ENCODE measurements at places on chromosomes 3 and 15.
A peak's percentile ranks its signal among the peaks of the same experiment; 100 is the strongest.

DNA sequence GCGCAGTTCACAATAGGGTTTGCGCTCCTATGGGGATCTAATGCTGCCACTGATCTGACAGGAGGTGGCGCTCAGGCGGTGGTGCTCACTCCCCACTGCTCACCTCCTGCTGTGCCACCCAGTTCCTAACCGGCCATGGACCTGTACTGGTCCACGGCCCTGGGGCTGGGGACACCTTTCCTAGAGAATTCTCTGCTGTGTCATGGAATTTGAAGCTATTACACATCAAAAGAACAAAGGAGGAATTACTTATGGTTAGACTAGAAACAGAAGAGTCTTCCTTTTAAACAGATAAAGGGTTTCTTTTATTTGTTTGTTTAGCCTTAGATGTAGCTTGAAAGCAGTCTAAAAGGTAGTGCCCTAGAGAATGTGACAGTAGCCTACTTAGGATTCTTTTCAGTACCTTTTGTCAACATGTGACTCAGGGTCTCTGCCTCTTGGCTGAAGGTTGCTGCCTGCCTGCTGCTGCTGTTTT, 50.3 kb downstream of the PAK2 start:
- DNase-seq: no peak

DNA sequence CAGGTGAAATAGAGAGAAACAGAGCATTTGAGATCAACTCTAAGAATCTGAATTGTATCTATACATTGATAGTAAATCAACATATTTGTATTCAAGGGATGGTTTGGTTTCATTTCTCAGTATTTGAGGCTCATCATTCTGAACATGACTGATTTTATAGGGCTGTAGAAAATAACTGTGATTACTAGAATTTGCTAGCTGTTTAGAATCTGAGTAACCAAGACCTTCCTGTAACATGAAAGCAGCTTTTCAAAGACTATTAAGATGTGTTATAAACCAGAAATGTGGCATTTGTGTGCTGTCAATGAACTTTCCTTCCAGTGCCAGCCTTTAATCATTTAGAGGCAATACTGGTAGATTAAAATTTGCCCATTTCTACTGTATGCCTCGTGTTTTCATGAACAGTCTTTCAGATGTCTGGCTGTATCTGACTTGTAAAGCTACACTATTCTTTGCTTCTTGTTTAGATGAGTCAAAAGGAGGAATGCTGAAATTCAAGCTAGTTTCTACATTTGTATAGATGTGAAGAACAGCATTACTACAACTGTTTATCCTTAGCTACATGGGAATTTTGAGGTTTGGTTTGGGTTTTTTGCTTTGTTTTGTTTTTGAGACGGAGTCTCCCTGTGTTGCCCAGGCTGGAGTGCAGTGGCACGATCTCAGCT, 137.3 kb upstream of the BHLHE40 start:
- no peak for DNase-seq

DNA sequence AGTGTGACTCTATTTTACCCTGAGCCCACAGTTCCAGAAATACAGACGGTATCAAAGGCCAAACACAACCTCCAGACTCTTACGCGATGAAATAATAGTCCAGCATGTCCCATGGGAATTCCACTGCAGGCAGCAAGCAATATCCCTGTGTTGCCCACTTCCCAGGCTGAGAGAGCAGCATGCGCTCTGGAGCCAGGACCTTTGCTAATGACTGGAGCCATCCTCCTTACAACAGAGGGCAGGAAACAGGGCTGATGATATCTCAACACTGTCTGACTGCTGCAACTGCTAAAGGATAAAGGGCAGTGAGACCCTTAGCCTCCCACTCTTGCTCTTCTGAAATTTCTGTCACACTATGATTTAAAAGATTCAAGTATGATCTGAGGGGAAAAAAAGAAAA, 34.8 kb downstream of the MCF2L2 start:
- DNase-seq: no peak

DNA sequence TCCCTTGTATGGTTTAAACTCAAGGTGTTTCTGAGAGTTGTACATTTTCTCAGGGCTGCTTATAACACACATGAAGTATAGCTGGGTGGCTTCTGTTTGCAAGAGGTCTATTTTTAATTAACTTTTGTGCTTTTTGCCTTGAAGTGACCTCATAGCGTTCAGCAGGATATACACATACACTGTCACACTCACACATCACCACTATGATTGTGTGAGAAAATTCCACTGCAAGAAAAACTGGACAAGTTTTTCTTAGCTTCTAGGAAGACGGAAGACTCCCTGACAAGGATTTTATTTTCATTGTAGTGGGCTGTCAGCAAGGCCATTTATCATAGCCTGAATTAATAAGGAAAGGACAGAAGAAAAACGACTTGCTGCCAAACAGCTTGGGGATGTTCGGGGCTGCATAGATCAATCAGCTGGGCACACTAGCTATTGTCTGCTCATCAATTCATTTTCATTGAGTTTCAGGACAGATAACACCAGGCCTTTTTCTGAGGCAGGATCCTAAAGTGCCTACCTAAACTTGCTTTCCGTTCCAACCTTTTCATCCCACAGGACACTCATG, 192.8 kb upstream of the CRBN start:
- DNase-seq: no peak

GRCh38 chr3:160125258-160125657, 100.0 kb upstream of the C3orf80 start:
- DNase-seq: no peak

DNA sequence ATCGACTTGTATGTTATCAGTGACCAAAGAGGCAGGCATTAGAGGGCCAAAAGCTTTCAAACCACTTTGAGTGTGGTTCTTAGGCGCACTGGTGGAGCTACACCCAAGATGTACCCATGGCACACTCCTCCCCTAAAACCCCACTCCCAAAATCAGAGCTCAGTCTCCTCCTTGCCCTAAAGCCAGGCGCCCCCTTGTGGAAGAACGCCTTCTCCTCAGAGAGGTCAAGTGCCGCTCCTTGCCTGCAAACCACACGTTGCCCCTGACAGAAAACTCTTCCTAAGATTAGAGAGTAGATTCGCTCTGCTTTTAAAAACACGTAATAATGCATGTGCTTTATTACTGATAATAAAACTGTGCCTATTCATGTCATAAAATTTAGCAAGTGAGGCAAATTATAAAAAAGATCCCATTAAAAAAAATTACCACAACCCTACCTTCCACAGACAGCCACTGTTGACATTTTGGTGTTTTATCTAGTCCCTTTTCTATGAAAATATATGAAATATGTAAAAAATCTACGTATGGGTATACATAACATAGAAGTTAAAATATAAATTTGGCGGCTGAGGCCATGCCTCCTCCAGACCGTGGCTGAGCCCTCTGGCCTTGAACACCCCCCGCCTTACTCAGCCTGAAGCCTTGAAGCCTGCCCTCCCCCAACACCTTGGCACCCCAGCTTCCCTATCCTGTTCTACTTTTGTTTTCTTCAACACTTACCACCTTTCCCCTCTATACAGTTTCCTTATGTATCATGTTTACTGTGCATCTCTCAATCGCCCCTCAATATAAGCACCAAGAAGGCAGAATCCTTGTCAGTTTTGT, 33.5 kb downstream of the BCL2L10 start:
- peak; percentile 72 for DNase-seq

GRCh38 chr3:73694983-73695757, 70.4 kb upstream of the PDZRN3 start:
- no peak for DNase-seq

GRCh38 chr3:147354623-147355022, 51.7 kb downstream of the ZIC4 start:
- DNase-seq: no peak

- no peak for DNase-seq
Observed at GRCh38 chr15:85623315-85624049, 171.2 kb downstream of the KLHL25 start.

GRCh38 chr3:157088601-157089454, 71.1 kb downstream of the CCNL1 start:
- DNase-seq: peak; percentile 86

GRCh38 chr3:172678068-172678467, 32.8 kb downstream of the NCEH1 start:
- no peak for DNase-seq

- DNase-seq: no peak
Observed at GRCh38 chr3:161412123-161412522, 40.8 kb upstream of the SPTSSB start.

GRCh38 chr15:85500060-85500708, 119.8 kb downstream of the AKAP13 start:
- no peak for DNase-seq

GRCh38 chr3:132135628-132136333, 101.0 kb upstream of the CPNE4 start:
- DNase-seq: no peak

GRCh38 chr3:57863380-57863779, 107.3 kb downstream of the SLMAP start:
- no peak for DNase-seq

DNA sequence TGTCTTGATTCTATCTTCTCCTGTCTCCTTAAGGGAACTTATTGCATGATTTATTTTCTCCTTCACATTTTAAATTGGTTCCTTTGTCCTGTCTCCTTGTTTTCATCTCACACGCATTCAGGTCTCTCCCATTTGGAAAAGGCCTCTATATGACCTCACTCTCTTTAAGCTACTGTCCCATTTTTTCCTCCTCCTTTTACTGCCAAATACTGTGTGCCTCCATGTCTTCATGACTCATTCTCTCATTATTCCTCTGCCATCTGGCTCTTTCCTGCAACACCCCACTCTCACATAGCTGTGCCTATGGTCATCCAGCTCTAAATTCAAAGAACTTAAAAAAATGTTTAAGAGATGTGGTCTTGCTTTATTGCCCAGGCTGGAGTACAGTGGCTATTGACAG, 48.0 kb downstream of the TYRO3 start:
- DNase-seq: no peak

DNA sequence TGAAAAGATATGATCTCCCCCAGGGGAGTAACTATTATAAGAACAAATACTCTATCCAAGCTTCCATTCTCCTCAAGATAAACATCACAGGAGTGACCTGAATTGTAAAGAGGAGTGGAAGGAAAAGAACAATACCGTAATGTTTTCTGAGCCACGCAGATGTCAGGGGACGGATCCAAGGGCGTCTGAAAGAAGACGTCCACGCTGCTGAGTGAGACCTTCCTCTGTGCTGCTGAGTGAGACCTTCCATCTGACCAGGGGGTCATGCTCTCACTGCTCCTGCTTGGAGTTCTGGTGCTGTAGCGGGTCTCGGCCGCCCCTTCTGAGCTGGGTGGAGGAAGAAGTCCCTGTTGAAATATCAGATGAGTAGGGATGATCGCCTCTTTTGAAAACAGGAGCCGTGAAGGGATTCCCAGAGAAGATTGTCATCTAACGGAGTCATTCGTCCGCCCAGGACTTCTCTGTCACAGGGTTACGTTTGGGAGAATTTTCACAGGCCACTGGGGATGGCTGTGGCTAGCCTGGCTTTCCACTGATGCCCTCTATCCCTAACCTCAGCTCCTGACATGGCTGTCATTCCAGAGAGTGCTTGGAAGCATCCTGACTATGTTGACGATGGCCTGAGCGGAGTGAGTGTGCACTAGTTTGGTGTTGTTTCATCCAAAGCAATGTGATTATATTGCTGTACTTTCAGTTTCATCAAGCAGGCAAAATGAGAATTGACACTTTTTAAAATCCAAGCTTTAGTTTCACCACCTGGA, 184.9 kb downstream of the APBA2 start:
- DNase-seq: no peak

GRCh38 chr3:120652281-120652680, 29.8 kb downstream of the HGD start:
- no peak for DNase-seq

- DNase-seq: peak; percentile 13
Observed at GRCh38 chr15:91099995-91100813, at the start of gene SV2B. Gene SV2B (plus strand): TSS chr15:91100257. CDS start chr15:91226264, 126,007 bp downstream.

DNA sequence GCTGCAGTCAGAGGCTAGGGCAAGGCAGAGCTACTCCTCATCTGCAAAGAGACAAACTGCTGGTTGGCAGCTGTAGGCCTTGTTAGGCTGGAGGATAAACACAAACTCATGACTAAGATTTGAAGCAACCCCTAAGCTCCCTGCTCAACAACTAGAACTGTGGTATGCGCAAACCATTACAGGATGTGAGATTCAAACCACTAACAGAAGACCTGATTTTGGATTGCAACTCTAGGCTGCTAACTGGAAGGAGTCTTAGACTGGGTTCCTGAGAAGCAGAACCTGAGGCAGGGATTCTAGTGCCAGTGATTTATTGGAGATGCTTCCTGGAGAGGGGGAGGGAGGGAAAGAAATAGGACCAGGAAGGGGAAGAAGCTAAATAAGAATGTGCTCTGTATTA, 22.5 kb downstream of the CCR4 start:
- no peak for DNase-seq

- no peak for DNase-seq
Observed at GRCh38 chr15:39596358-39597051, 15.6 kb downstream of the THBS1 start.

GRCh38 chr3:159619341-159619885, 369.2 kb upstream of the IL12A start:
- no peak for DNase-seq

- DNase-seq: no peak
Observed at GRCh38 chr3:45571216-45571615, 23.3 kb upstream of the LIMD1 start.

DNA sequence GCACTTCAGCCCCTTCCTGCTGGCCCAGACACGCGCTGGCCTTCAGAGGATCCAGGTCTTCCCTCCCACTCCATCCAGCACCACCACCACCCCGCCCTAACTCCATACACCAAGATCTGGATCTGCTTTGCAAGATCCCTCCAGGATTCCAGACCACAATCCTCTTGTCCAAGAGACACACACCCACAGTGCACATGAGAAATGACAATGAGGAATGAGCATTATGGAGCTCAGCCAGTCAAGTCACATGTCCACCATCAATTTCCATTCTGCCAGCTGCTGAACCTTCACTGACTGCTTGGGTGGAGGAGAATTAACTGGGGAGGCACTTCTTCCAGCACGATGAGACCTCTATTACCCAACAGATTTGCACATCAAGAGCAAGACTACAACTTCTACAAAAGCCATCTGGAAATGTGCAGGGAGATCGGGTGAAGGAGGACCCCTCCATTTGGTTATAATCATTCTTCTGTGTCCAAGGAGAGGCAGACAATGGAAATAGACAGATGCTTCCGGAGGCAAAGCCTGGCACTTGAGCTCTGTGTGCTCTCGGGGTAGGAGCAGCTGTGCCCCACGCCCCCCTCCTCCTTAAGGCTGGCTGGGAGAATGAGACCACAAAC, 12.3 kb upstream of the SPATA12 start:
- no peak for DNase-seq

GRCh38 chr3:55819005-55819404, 331.9 kb upstream of the WNT5A start:
- no peak for DNase-seq

GRCh38 chr3:88031642-88032077, 27.1 kb downstream of the CGGBP1 start:
- DNase-seq: no peak

DNA sequence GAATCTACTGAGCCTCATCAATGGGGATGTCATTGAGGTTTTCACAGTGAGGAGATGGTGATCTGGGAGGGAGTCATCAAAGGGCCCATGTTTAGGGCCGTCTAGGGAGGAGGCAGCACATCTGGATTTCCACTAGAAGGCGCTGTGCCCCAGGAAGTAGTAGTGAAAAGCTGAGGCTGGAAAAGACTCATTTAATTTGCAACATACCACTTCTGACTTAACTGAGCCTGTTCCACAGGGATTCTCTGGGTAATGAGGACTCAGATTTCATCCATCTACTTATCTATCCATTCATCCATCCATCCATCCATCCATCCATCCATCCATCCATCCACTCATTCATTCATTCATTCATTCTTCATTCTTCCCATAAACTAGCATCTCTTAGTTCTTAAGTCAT, 17.4 kb upstream of the SHF start:
- peak; percentile 26 for DNase-seq

GRCh38 chr3:33834096-33834453, 35.6 kb downstream of the PDCD6IP start:
- DNase-seq: no peak

GRCh38 chr3:153911116-153911515, 210.1 kb upstream of the ARHGEF26 start:
- DNase-seq: no peak

All from activated T-helper 1 cell treated with anti-CD3 and anti-CD28 coated beads, Interleukin-2, amount 50 U/mL, for 16 hours (primary cell).